ENCODE measurements at places on chromosomes 11 and 22.

DNA sequence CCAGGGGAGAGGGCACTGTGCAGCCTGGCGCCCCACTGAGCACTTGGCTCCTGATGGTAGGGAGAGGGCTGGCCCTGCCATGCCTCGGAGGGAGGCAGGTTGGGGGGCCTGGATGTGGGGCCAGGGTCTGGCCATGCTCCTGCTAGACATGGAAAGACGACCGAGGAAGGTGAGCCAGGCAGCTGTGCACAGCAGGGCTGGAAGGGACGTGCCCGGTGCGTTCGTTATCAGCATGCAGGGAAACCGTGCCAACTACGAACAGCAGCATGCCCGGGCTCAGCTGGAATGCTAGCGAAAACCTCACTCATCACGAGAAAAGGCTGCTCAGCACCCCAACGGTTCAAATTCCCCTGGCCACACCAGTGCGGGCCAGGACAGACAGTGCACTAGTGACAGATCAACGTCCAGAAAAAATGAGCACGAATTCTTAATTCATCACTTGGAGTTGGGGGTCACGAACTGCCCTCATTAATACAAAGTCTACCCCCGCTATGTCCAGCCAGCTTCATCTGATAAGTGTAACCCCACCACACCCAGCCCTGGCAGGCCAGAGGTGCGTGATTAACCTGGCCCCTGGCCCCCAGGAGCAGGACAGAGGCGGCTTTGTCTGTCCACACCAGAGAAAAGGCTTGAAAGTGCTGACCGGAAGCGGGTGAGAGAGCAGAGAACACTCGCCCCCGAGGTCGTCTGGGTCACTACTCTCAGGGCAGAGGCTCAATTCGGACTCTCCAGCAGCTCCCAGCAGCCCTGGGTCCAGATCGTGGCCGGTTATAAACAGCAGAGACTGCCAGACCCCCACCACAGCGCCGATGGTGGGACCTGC lies 84.2 kb downstream of the CELSR1 start:
- DNase-seq = no peak

GRCh38 chr22:43269646-43270045 lies 73.5 kb downstream of the SCUBE1 start:
- DNase-seq = no peak

- DNase-seq = no peak
These were observed 4.5 kb downstream of the FAM118A start for GRCh38 chr22:45314054-45314721.

- DNase-seq = no peak
These were observed 47.8 kb downstream of the COPB1 start for GRCh38 chr11:14451825-14452224.

DNA sequence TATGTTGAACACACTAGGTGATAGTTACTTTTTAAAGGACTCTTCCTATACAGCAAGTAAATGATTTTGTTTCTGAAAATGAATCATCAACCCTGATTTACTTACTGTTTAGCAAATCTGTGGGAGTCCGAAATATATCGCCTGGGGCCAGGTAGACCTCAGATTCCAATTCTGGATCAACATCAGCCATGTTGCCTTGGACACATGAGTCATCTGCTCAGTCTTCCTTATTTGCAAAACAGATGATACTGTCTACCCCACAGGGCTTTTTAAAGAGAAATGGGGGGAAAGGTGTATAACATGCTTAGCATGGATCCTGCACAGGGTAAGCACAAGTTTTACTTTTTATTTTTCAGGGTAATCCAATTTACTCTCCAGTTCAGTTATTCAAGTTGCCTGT lies 324.2 kb downstream of the TENM4 start:
- DNase-seq = no peak

DNA sequence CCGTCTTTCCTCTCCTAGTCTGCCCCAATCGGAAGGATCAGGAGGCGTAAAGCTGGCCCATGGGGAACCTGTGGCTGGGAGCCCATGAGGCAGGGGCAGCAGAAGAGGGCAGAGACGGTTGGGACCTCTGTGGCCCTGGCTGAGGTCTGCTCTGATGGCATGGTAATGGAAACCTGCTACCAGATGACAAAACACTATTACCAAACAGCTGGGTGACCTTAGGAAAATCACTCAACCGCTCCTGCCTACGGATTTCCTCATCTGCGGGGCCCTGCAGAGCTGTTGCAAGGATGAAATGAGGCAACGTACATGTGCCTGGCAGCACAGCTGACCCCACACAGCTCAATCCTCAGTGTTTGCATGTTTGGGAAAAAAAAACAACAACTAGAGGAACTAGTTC lies 4.6 kb downstream of the AP5B1 start:
- no peak for DNase-seq

- no peak for DNase-seq
These were observed 33.2 kb downstream of the ANKK1 start for GRCh38 chr11:113420808-113421207.

- no peak for DNase-seq
These were observed 255.5 kb upstream of the SESN3 start for GRCh38 chr11:95486466-95486865.

GRCh38 chr22:41582694-41583093 lies 6.9 kb downstream of the PMM1 start:
- DNase-seq = no peak

DNA sequence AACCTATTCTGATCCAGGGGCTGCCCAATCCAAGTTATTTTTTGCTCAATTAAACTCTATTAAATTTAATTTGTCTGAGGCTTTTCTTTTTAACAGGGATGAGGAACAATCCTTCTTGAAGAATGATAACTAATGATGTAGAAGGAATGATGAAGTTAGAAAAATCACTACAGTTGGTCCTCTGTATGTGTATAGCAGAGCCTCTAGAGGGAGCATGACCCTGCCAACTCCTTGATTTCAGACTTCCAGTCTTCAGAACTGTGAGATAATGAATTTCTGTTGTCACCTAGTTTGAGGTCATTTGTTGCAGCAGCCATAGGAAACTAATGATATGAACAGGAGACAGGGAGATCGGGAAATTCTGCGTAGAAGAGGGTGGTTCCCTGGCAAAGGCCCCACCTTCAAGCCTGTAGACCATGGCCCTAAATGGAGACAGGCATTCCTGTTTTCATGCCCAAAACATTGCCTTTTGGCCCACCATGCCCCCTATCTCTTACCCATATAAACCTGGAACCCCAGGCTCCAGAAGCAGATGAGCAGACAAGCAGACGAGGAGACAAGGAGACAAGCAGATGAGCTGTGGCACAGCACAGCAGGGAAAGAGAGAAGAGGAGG lies 7.7 kb upstream of the QSER1 start:
- DNase-seq = no peak

DNA sequence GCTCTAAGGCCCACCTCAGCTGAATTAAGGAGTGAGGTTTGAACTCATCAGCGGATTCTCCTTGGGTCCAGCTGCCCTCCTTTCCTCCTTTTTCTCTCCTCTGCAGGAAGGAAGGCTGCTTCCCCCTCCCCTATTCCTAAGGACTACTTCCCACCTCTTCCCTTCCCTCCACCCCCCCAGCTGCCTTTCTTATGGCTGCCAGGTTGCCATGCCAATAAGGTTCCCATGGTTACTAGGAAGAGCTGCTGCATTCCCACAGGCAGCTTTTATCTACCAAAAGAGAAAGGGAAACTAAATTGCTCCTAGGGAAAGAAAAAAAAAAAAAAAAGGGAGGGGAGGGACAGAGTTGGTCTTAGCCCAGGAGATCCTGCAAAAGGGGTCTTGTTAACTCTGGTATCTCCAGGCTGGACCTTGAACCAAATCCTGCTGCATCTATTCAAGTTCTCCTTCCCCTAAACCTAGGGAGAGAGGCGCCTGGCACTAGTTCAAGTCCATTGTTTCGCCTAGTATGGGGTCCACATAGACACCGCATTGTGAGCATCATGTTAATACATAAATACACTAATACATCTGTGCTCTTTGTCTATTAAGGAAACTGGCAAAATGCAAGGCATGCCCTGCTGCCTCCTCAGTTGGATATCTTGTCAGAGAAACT lies 21.2 kb upstream of the FEZ1 start:
- no peak for DNase-seq

DNA sequence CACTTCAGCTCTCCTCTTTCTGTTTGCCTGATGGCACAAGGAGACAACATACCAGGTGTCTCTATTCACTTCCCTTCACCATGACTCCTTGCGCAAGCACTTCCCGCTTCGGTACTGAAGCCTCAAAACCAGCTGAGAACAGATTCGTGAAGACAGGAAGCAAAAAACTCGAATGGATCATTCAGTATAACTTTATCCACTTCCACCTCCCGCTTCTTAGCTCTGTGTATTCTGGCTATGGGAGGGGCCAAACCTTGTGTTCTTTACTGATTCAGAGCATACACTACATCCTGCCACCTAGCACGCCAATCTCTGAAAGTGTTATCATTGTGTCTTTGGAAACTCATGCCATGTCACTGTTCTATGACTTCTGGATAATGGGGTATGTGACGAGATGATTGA lies 62.2 kb upstream of the ADA2 start:
- no peak for DNase-seq

DNA sequence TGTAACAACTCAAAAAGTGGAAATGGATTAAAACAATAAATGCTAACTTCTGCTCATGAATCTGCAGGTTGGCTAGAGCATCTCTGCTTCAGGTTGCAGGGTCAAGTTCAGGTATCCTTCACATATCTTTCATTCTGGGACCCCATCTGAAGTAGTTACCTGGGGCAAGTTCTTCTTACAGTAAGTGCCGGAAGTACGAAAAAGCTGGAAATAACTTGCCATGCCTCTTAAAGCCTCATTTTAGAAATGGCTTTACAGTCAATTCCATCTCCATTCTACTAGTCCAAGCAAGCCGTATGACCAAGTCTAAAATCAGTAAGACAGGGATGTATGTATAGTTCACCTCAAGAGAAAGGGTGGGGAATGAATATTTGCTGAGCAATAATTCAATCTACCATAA lies 93.7 kb downstream of the FCHSD2 start:
- DNase-seq = no peak

- DNase-seq = no peak
These were observed 19.4 kb upstream of the EMID1 start for GRCh38 chr22:29186302-29186701.

DNA sequence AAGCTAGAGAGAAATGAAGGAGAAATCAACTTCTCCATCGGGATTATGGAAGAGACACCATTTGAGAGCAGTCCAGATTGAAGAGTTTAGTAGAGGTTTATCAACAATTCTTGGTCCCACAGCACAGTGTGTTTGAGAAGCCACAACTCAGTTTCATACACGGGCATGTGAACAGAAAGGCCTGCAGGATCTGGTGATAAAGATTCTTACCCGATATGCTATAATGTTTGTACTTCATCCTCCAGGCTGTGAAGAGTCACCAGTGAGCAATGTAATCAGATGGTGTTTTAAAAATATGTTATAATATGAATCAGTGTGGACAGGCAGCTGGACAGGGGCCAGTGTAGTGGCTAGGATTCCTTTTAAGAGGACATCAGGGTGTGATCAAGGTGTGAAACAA lies 29.7 kb upstream of the VWA5A start:
- DNase-seq = no peak

- DNase-seq = no peak
These were observed 1341.5 kb upstream of the TENM4 start for GRCh38 chr11:80782135-80782885.

GRCh38 chr11:66414120-66414934 lies 6.5 kb upstream of the NPAS4 start:
- DNase-seq = no peak

DNA sequence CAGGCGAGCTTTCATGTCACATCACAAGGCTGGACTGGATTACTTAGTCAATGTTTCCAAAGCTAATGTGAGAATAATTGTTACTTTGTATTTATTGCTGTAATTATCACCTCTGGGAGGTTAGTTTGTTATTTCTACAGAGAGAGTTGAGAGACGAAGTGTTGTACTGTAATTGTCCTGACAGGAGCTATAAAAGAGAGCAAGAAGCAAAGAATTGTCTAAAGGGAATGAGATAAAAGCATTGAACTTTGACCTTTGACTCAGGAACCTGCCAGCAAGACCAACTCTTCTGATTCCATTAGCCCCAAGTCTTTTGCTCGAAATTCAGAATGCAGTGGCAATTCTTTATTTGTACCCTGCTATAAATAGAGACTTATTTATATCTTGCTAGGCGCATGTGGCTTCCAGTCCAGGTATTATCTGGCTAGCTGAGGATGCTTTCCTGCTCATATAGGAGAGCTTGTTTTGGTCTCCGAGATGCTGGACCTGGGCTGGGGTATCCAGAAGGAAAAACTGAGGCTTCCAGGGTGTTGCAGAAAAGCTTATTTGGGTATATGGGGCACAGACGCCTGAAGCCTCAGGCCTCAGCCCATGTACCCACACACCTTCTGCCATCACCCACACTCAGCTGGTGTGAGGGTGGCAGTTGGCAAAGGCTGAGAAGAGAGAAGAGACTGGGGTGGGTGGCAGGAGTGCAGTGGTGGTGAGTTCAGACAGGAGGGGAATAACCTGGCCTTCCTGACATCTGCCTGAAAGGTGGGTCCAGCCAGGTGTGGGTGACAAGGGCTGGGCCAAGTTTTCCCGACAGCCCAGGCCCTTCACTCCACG lies 40.7 kb downstream of the SYT13 start:
- no peak for DNase-seq

DNA sequence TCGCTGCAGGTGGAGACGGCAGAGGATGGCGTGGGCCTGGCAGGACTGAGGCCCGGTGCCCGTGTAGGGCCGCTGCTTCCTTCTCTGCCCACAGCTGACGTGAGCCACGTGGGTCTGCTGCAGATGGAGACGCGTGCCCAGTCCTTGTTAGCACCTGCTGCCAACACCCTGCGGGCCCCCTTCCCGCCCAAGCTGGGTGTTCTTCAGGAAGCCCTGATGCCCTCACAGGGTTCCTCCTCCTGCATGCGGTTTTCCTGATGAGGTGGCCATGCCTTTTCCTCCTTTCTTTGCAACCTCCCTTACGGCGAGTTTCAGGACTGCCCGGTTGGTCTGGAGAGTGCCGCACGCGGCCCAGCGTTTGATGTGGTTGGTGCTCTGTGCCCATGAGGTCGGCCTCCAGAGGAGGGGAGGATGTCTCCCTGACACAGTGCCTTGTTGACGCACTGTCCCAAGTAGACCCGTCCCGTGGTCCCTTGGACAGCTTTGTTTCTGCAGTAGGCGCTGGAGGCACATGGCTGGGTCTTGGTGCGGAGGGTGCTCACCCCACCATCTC lies 44.7 kb downstream of the AP2A2 start:
- DNase-seq = no peak

DNA sequence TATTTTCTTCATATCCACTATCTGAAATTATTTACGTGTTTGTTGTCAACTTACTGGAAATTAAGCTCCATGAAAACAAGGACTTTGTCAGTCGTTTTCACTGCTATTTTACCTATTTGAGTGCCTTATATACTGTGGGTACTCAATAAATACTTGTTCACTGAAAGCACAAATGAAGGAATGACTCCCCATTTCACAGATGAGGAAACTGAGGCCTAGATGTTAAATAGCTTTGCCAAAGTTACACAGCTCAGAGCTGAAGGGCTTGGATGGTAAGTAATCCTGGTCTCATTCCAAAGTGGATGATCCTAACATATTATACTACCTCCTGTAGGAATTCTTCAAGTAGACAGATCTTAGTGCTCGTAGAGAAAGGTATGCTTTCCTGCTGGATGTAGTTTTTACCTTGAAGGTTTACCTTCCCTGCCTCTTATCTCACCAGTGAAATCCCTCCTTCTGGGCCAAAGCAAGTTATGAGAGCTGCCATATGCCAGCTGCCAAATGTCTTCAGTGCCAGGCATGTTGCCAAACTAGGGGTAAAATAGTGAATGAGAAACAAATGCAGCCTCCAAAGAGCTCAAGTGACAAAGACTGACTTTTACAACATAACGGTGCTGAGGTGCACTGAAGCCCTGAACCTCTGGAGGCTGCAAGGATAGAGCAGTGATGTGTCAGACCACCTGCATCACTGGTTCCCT lies 129.7 kb downstream of the TRIM44 start:
- DNase-seq = no peak

GRCh38 chr11:103370076-103370475 lies 260.9 kb downstream of the DYNC2H1 start:
- no peak for DNase-seq

- no peak for DNase-seq
These were observed 774.1 kb downstream of the BRD1 start for GRCh38 chr22:49053578-49053977.

Data from stimulated activated CD4-positive, alpha-beta T cell treated with anti-CD3 and anti-CD28 coated beads, Interleukin-1b, Interleukin-23, amount 100 ng/mL, for 1 hour (primary cell).